ENCODE measurements at places on chromosomes 4 and X.

DNA sequence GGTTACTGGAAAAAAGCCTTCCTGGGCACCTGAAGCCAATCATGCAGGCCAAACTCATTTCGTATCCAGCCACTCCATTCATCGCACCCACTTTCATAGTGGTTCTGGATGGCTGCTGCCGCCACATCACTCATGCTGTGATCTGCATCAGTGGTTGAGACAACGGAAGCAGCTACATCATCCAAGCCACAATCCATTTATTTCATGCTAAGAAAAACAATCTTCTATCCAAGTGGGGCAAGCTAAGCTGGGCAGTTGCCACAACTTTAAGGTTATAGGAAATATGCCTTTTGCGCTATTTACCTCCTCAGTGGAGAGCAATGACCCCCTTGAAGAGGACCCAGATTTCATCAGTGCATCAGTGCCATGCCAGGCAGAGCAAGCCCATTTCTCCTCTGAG lies 124.6 kb downstream of the GRIA3 start:
- DNase-seq = no peak

- no peak for DNase-seq
Measured at GRCh38 chrX:155070663-155070974, 317 bp downstream of the CMC4 start.

DNA sequence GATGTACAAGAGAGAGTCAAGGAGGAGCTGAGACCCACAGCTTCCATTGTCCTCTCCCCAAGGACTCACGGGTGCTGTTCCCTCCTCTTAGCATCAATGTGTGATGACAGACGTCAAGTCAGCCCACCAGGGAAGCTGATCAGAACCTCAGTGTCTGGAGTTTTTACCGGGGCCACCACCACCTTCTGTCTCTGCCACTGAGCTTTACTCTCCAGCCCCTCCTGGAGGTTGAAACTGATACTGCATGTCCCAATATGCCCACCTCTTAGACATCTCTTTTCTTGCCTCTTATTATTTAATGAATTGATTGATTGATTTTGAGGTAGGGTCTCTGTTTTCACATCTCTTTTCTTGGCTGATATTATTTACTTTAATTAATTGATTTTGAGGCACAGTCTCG lies 10.3 kb upstream of the AKAP17A start:
- DNase-seq = no peak

GRCh38 chrX:68831405-68832100 lies 2.7 kb downstream of the EFNB1 start:
- no peak for DNase-seq

- DNase-seq = no peak
Measured at GRCh38 chrX:154366666-154367055, 7.8 kb downstream of the FLNA start.

All from pulmonary artery endothelial cell (primary cell).